Activated CD8-positive, alpha-beta T cell treated with anti-CD3 and anti-CD28 coated beads for 36 hours (primary cell): ENCODE measurements at places on chromosomes 13 and 19.

- no peak for DNase-seq
These were observed 7.6 kb downstream of the PHLDB3 start for GRCh38 chr19:43496960-43497359.

DNA sequence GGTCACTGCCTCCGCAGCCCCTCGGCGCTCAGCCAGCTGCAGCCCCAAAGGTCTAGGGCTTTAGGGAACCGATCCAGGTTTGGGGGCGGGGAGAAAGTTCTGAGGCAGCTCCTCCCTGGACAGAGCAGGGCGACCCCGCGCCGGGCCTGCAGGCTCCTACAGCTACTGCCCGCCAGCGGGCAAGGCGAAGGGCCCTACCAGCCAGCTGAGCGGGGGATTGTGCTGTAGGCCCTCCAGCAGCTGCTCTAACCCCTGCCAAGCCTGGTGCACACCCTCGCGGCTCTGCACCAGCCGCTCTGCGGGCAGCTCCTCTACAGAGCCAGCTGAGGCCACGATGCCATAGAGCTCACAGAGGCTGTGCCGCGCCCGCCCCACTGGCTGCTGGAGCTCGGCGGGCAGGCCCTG lies 14.0 kb downstream of the PLIN4 start:
- no peak for DNase-seq

DNA sequence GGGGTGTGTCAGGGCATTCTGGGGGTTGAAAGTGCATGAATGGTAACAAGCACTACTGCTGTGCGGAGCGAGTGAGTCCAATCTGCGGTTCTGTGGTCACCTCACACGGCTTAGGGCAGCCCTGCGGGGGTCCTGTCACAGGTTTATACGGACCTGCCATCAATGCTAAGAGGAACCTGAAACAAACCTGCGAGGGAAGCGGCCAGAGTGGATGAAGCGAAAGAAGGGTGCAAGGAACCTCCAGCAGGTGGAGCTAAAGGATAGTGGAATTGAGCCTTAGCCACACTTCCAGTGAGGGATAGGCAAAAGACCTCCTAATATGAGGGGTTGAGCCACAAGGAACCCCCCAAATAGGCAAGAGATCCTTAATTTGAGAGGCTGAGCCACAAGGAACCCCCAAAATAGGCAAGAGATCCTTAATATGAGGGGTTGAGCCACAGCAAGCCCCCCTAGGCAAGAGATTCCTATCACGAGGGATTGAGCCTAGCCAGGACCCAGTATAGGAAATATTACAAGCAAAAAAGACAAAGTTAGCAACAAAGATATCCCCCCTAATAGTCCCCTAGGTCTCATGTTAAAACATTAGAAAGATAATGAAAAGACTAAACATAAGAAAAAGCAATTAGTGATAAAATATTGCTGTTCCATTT lies 6.3 kb upstream of the ZNF69 start:
- peak; percentile 76 for DNase-seq

DNA sequence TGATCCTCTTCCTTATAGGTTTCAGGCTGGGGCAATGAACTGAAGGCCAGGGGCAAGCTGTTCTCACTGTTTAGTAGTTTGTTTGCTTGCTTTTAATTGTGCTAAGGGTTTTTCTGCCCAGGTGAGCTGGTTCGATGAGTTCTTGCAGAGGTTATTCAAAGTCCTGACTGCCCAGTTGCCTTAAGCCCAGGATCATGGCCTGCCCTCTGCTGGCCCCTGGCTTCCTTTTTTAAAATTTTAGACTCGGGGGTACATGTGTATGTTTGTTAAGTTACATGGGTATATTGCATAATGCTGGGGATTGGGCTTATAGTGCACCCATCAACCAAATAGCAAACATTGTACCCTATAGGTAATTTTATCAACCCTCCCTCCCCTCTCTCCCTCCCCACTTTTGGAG lies 65.7 kb downstream of the ZNF536 start:
- DNase-seq: no peak

DNA sequence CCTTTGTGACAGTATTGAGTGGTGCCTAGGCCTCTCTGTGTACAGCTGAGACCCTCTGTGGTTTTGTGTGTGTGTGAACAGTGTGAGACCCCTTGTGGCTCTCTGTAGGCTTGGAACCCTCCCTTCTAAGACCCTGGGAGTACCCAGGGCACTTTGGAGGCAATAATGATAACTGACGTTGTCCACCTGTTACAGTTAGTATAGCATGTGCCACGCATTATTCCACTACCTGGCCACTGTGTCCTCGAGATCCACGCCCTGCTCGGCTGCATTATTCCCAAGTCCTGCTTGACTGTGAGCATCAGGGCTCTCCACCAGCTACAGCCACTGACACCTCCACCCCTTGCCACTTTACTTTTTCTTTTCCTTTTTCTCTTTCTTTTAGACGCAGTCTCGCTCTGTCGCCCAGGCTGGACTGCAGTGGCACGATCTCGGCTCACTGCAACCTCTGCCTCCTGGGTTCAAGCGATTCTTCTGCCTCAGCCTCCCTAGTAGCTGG lies 2.0 kb downstream of the GRAMD1A start:
- no peak for DNase-seq

DNA sequence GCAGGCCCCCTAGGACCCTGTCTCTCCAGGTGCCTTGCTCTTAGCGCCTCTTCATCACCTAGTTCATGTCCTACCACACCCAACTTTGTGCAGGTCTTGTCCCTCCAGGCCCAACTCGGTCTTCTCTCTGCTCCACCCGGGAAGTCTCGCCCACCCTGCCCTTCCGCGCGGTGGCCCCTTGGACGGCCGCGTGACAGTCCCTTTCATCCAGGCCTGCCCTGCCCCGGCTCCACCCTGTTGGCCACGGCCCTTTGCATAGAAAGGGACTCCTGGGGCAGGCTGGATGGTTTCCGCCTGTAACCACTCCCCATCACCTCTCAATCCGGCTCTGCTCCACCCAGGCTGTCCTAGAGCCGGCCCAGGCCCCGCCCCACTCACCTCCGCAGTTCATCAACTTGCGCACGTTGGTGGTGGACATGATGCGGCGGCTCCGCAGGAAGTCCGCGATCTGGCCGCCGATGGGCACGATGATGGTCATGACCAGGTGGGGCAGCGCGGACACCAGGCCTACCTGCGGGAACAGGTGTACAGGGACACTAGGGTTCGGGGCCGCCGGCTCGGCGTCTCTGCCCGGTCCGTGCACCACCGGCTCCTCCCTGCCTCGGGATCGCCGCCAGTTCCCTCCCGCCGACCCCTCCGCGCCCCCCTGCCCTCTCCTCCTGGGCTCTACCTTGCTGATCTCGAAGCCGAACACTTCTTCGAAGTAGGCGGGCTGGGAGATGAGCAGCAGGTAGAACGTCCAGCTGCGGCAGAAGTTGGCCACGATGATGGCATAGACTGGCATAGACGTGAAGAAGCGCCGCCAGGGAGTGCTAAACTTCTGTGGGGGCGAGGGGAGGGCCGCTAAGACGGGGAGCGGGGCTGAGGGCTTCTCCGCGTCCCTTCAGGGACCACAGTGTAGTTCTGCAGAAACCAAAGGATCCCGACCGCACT lies 7.2 kb downstream of the GFY start:
- peak; percentile 56 for DNase-seq

- DNase-seq: peak; percentile 86
These were observed 6.9 kb downstream of the ZNF490 start for GRCh38 chr19:12603714-12604113.

- DNase-seq: no peak
These were observed 546.2 kb downstream of the SLITRK5 start for GRCh38 chr13:88217372-88217771.

GRCh38 chr13:29504691-29505090 lies 90.8 kb downstream of the SLC7A1 start:
- DNase-seq: no peak

- DNase-seq: peak; percentile 52
These were observed 1.2 kb upstream of the GNG8 start for GRCh38 chr19:46637224-46637623.

- no peak for DNase-seq
These were observed 57.4 kb downstream of the ATP11A start for GRCh38 chr13:112747256-112747655.

DNA sequence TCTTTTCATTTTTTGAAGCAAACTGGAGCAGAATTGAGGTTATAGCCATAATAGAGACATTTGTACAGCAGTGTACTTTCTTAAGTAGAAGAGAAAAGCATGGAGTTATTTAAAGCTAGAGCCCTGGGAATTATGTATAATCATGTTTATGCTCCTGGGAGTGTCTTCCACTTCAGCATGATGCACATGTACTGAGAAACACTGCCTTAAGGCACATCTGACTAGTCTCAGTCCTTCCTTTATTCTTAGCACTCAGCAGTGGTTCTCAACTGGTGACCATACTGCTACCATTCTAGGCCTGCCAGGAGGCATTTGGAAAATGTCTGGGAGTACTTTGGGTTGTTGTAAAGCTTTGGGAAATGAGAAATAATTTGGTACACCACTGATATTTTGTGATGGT lies 45.8 kb downstream of the VWA8 start:
- no peak for DNase-seq

DNA sequence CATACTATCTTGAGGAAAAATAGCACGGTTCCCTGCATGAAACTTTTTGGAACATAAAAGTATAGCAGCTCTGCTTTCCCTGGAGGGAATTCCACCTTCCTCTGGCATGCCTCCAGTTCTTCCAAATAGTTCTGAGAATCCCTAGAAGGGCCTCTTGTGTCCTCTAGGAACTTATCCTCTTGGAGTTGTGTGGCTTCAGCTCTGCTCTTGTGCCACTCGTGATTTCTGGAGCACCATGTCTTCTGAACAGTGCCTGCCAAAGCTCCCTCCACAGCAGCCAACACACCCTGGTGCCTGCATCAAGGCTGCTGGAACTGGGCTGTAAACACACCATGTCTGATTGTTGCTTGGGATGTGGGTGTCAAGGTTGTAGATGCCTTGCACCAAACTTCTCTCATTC lies 65.7 kb upstream of the FLT1 start:
- DNase-seq: no peak

DNA sequence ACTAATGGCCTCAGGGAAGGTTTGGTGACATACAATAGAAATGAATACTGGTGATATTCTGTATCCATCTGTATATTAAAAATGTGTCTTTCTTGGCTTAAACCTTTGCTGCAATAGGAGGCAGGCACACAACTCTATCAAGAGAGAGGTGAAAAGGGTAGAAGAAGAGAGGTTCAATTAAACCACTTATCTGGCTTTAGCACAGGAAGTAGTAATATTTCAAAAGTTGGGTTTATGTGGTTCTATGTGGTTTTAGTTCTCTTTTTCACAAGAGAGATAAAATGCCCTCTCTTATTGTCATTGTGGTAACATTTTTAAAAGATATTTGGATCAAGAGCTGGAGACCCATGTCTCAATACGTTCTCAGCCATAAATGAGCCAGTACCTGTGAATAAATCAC lies 146.2 kb upstream of the FNDC3A start:
- no peak for DNase-seq

DNA sequence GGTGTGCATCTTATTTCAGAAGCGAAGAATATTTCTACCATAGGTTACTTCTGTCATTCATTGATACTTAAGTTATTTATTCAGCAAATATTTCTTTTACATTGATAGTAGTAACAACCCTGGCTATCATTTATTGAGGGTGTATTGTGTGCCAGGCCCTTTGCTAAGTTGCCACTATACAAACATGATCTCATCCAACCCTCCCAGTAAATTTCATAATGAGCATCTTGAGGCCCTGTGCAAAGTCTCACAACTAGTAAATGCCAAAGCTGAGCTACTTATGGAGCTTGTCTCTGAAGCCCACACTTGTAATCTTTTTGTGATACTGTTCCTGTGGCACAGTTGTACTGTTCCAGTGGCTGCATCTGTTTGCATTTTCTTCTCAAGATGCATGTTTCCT lies 36.1 kb downstream of the RNASEH2B start:
- DNase-seq: no peak

DNA sequence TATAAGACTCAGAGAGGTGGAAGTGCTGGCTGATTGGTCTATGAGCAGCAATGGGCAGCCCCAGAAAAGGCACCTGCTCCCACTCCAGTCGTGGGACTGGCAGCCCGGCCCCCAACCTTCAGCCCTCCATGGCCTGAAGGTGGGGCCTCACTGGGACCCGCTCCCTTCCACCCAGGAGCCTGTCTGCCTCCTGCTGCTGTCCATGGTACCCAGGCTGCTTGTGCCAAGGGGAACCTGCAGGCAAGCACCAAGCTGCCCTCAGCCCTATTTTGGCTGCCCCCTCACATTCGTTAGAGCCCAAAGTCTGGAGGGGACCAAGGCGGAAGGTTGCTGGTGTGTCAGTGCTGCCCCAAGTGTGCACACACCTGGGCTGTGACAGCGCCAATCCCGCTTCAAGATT lies 2304.9 kb downstream of the PCDH9 start:
- DNase-seq: no peak

DNA sequence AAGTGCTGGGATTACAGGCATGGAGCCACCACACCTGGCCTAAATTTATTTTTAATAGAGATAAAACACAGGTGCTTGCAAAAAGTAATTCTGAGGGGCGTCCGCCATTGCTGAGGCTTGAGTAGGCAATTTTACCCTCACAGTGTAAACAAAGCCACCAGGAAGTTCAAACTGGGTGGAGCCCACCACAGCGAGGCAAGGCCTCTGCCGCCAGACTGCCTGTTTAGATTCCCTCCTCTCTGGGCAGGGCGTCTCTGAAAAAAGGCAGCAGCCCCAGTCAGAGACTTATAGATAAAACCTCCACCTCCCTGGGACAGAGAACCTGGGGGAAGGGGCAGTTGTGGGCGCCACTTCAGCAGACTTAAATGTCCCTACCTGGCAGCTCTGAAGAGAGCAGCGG lies 50.7 kb downstream of the B3GLCT start:
- DNase-seq: no peak

- DNase-seq: no peak
These were observed 131.7 kb downstream of the ATP11A start for GRCh38 chr13:112821340-112822055.

DNA sequence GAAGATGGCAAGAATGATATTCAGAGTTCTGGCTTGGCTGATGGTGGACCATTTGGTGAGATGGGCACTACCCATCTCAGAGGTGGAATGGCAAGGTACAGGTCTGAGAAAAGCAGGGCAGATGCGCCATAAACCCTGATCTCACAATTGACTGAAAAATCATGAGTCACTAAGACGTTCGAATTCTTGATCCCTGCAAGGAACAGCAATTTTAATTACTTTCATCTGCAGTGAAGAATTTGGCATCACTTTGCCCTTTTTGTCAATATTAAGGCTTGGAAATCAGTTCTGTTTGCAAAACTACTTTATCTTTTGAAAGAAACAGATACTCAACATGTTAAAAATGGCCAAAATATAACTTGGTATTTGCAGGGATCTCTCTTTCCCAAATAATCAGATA lies 38.1 kb downstream of the HTR2A start:
- DNase-seq: no peak

- no peak for DNase-seq
These were observed 4.8 kb downstream of the TJP3 start for GRCh38 chr19:3712663-3713611.

GRCh38 chr13:36447501-36447900 lies 15.2 kb downstream of the CCNA1 start:
- no peak for DNase-seq

GRCh38 chr19:42277821-42278451 lies 8.9 kb downstream of the CIC start:
- no peak for DNase-seq
